ENCODE measurements at places on chromosomes 1 and 21.

DNA sequence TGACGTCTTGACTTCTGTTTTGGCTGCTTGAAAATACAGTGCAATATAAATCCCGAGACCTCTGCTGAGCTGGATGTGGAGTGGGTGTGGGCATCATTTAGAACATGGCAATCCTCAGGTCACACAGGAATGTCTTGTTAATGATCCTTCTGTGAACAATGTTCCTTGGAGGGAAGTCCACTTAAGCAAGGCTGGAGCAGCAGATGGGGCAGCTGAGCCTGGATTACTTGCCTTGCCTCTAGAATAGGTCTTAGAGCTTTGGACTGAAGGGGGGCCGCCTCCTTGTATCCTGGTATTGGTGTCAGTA is 926 bp upstream of the SCMH1 start:
- peak; percentile 24 for DNase-seq

DNA sequence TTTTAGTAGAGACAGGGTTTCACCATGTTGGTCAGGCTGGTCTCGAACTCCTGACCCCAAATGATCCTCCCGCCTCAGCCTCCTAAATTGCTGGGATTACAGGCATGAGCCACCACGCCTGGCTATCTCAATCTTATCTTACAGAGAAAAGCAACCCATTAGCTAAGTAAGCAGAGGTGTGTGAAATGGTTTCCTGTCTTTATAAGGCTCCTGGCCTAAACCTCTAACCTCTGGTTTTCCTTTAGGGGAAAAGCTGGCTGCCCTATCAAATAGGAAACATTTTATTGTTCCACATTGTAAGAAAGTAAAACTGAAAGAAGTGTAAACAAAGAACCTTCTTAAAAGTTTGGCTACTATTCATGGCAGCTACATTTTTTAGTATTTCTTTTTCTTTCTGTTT is 78.3 kb upstream of the MORC3 start:
- DNase-seq = no peak

GRCh38 chr1:154006136-154006535 is 15.6 kb downstream of the RPS27 start:
- no peak for DNase-seq

- no peak for DNase-seq
Observed at GRCh38 chr21:38531591-38531990, 33.3 kb upstream of the ERG start.

GRCh38 chr21:14120091-14120734 is 90.5 kb downstream of the LIPI start:
- DNase-seq = peak; percentile 0

DNA sequence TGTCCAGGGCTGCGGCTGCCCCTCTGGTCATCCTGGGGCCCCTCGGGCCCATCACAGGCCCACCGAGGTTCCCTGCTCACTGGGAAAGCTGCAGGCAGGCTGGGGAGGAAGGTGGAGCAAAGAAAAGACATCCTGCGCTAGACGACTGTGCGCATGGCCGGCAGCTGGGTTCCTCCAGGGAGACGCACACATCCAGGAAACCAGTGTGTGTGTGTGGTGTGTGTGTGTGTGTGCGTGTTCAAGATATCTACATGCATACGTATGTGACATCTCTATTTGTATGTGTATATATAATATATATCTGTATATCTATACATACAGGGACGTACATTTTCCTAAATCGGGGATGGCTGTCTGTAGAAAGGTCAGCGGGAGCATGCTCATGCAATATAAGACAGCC is 63.7 kb downstream of the ACOT7 start:
- no peak for DNase-seq

- DNase-seq = peak; percentile 17
Observed at GRCh38 chr1:77095236-77095635, 124.0 kb downstream of the PIGK start.

DNA sequence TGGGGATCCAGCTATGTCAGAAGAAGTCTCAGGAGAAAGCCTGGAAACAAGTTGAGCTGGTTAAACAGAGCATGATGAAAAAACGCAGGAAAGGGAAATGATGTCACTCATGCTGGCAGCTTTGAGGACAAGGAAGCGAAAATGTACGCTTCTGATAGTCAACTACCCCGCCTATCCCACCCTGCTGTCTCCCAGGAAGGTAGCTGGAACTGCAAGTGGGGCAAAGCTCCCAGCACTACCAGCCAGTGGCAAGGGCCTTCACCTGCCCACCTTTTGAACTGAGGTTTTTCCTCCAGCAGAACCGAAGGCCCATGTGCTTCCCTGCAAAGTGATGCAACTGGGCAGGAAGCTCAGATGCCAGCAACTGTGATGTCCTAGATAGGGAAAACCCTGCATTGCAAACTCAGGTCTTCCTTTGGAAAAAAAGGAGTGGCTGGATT is 6.3 kb upstream of the IL20 start:
- no peak for DNase-seq

GRCh38 chr21:34579411-34579810 is 35.5 kb downstream of the RCAN1 start:
- DNase-seq = no peak

DNA sequence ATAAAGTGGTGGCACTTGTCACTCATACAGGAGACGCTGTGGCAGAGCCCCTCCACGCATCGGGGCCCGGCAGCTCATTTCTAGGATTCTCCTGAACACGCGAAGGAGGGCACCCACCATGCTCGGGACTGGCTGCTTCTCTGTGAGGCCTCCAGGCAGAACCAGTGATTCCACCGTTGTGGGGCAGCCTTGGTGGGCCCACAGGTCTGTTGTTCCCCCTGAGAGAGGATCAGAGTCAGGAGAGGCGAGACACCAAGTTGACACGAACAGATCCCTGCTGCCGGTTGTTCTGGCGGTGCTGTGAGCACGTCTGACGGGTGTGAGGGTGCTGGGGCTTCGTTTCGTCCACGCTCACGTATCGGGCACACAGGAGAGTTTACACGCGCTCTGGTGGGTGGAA is 26.6 kb downstream of the PRKCZ start:
- no peak for DNase-seq
